A172 (cell line): ENCODE measurements at places on chromosomes 2 and 18. TPM values are rescaled to one million over a fixed set of nuclear protein-coding genes. Genes with fewer than 3 reads are reported as not detected.

The TUBB8B gene
- total RNA-seq = not detected in 2 replicates

DNA sequence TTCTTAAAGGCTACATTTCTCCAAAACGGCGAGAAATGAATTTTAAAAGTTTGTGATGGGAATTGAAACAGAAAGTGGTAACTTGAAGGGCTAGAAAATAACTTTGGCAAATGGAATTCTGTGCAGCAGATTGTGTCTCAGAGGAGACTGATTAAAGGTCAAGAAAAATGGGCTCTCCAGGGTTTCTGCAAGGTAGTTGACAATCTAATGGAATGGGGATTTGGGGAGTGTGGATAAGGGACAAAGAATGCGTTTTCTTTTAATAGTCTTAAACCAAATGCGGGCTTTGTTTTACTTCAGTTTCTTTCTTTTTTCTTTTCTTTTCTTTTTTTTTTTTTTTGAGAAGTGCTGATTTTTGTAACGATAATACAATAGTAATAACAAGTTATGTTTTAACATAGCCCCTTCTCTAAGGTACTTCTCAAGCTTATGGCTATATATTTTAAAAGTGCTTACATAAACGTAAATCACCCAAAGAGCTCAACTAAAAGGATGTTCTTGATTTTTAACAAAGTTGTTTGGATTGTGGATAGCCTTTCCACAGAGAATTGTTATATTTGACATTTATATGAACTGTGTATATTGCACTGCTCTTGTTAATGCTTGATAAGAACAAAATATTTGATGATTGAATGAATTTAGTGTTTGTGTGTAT is 36.6 kb downstream of the CAMKMT start:
- DNase-seq = no peak

DNA sequence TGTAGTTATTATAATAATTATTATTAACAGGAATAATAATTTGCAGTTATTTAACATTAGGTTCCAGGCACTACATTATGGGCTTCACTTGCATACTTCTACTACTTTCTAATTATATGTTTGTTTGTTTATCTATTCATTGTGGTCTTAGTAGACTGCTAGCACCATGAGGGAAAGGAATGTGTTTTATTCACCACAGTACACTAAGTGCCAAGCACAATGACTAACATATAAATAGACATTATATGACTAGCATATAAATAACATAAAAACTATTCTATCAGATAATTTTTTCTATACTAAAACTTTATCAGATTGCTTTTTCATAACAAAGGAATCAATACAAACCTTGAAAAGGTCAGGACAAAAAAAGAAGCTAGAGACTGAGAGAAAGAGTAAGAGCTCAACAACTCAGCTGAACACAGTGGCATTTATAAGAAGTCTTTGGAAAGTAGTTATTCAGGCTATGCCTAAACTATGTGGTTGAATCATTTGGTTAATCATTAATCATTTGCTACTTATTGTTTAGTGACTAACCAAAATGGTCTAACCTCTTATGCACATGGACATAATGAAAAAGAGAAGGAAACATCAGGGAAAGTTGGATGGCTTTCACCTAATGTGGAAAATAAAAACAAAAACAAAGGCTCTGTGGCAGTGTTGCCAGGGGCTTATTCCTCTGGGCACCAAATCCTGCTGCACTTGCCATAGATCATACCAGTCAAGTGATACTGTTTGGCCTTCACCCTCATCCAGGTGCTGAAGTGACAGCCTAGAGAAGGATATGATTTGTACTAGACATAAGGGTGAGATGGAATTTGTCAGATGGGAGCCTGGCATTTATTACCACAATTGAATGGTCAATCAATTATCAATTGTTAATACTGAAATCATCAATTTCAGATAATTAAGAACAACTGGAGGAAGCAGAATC is 174.9 kb downstream of the ETAA1 start:
- DNase-seq = no peak

DNA sequence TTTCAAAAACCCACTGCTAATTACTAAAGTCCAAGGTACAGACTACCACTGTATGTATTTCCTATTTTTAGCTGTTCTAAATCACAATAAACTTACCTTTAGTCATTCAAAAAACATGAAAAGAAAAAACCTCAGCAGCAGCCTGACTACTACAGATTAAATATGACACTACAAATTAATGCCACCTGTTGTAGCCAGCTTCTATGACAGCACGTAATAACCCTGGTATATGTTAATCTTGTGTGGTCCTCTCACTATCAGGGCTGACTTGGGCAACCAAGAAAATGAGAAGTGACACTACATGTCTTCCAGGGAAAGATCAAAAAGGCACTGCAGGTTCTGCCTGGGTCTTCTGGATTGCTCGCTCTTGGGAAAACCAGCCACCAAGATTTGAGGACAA is 90.6 kb upstream of the FAM124B start:
- DNase-seq = no peak

DNA sequence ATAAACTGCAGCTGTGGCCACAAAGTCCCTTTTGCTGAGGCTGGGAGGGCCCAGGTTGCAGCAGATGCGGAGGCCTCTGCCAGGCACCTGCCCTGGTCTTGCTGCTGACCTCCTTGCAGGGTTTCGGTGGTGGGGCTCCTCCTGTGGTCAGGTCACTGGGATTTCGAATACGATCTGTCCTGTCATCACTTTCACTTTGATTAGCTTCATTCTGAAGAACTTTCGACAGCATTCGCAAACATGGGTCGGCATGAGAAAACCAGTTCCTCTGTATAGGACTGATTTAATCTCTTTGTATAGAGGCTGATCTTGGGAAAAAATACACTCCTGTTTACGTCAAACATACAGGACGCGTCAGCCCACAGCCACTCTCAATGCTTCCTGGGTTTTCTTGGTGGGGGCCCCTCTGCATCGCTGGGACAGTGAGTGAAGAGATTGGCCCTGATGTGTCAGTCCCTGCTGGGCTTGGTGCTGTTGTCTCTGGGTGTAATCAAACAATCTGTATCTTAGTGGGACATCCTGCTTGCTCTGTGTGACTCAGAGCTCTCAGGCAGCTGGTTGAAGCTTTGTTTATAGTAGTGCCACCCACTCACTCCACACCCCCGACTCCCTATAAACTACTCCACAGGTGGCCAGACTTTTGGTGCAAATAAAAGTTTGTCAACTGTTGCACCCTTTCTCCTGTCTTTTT is 209.4 kb upstream of the CXCR4 start:
- peak; percentile 79 for DNase-seq

DNA sequence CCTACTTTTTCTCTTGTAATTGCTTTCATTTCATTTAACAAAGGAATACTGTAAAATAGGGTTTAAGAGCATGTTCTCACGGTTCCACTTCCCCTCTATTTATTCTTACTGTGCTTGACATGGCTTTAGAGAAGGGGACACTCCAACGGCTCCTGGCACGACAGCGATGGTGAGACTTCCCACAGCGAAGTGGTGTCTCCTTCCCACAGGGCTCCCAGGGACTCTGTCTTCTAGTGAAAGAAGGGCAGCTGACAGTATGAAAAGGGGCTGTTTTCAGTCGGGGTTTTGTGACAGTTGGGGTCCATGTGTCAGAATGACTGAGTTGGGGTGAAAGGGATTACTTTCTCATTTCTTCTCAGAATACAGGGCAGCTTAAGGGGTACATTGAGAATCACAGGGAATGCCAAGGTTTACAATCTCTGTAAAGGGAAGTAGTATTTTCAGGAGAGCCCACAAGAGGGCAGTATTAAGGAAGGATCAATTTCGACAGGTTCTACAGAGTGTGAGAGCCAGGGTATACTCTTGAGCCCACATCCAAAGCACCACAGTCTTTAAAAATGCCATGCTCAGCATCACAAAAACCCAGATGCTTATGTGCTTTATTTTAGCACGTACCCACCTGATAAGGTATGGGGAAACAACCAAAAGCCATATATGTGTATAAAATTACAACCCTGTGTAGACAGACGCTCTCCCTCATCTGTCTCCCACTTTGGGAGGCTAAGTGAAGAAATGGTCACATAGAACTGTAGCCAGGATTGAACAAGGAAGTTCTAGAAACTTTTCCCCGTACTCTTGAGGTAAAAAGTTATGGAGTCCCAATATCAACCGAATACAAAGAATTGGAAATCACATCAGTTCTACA is 31.3 kb upstream of the RAPGEF4 start:
- peak; percentile 31 for DNase-seq
